ENCODE measurements at places on chromosomes 13 and 19.

- no peak for DNase-seq
These were observed 2.5 kb downstream of the ZNF430 start for GRCh38 chr19:21022996-21023395.

DNA sequence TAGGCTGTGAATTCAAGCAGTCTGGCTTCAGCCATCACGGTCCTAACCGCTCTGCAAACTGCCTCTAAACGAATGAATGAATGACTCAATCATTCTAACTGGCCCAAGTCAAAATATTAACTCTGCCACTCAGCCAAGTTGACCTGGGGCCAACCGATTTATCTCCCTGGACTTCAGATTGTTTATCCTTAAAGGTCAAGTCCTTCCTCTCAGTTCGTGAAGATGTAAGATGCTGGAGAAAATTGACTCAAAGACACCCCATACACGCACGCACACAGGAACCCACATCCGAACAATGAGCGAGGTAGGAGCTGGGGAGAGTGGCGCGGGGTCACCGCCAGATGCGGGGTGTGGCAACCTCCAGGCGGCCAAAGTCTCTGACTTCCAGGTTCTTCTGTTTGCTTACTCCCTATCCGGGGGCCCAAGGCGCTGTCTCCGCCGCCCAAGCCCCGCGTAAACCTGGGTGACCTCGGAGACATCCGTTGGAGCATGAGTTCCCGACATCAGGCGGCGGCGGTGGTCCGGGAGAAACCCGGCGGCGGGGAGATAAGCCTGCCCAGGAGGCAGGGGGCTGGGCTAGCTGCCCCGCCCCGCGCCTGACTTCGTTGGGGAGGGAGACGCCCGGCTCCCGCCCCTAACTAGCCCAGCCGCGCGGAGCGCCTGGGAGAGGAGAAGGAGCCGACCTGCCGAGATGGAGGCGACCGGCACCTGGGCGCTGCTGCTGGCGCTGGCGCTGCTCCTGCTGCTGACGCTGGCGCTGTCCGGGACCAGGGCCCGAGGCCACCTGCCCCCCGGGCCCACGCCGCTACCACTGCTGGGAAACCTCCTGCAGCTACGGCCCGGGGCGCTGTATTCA lies at the start of gene CYP2S1:
Gene CYP2S1 (plus strand): TSS at position 646 of the 856 bp plus-strand sequence. CDS start 46 bp downstream, at position 692.
- DNase-seq = peak; percentile 79

GRCh38 chr13:94550062-94550738 lies 45.8 kb downstream of the TGDS start:
- no peak for DNase-seq

DNA sequence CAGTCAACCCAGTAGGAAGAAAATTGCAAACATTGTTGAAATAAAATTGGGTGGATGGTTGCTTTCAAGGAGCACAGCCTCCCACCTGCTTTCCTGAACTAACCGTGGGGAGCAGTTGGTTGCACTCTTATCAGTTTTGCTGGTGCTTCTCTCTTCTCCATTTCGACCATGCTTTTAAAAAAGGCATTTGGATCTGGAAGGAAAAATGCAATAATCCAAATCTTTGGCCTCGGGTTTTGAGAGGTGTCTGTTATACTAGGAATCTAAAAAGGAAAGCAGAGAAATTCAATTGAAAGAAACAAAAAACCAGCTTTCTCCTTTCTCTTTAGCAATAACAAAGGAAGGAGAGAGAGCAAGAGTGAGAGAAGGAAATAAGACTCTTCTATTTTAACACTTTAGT lies 113.6 kb upstream of the ARGLU1 start:
- DNase-seq = no peak

DNA sequence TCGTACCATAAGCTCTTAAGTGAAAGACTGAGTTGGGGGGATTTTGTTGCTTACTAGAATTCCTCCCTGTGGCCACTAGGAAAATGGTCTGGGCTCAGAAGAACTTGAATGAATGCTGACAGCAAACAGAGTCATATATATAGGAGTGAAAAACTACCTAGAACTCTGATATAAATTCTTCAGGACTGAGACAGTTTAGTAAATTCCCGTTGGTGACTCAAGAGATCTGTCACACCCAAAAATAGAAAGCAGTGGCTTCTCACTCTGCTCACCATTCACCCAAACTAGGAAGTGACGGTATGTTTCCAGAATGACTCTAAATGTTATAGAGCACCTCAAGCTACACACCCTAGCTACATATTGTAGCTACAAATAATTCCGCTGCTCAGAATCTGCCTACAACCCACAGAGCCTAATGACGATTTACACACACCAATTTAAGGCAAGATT lies 116.2 kb downstream of the TBC1D4 start:
- DNase-seq = no peak

DNA sequence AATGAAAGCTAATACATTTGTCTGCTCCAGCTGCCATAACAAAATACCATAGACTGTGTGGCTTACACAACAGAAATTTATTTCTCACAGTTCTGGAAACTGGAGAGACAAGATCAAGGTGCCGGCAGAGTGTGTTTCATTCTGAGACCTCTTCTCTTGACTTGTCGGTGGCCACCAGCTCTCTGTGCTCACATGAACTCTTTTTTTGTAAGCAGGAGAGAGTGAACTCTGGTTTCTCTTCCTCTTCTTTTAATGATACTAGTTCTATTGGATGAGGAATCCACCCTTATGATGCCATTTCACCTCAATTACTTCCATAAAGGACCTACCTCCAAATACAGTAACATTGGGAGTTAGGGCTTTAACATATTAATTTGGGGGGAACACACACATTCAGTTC lies 11.7 kb downstream of the KCTD12 start:
- no peak for DNase-seq

GRCh38 chr13:52399046-52399445 lies 6.9 kb downstream of the THSD1 start:
- DNase-seq = no peak

DNA sequence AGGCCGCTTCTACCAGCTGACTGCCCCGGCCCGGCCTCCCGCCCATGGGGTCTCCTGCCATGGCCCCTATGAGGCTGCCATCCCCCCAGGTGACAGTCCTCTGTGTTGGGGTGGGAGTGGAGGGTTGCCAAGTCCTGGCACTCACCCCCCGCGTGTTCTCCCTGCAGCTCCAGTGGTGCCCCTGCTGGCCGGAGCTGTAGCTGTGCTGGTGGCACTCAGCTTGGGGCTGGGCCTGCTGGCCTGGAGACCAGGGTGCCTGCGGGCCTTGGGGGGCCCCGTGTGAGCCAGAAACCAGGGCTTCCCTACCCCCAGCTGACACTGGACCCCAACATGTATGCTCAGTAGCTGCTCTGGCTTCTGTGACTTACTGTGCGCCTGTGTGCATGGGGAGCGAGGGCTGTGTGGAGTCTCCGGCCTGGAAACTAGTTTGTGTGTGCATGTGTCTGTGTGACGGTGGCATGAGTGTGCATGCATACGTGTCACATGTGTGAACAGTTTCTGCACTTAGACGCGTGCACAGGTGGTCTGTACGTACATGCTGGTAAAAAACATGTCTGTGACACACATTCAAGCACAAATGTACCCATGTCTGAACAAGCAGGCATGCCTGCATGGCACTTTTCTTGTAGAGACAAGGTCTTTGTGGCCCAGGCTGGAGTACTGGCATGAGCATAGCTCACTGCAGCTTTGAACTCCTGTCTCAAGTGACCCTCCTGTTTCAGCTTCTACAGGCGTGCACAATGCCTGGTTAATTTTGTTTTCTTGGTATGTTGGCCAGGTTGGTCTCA lies 4.9 kb downstream of the ACP4 start:
- peak; percentile 56 for DNase-seq

GRCh38 chr13:75959861-75960481 lies 323.8 kb downstream of the LMO7 start:
- DNase-seq = no peak

Data from upper lobe of right lung (tissue), 1 donor.